ENCODE measurements at places on chromosomes 5 and 9. TPM values are rescaled to one million over a fixed set of nuclear protein-coding genes. Genes with fewer than 3 reads are reported as not detected.

DNA sequence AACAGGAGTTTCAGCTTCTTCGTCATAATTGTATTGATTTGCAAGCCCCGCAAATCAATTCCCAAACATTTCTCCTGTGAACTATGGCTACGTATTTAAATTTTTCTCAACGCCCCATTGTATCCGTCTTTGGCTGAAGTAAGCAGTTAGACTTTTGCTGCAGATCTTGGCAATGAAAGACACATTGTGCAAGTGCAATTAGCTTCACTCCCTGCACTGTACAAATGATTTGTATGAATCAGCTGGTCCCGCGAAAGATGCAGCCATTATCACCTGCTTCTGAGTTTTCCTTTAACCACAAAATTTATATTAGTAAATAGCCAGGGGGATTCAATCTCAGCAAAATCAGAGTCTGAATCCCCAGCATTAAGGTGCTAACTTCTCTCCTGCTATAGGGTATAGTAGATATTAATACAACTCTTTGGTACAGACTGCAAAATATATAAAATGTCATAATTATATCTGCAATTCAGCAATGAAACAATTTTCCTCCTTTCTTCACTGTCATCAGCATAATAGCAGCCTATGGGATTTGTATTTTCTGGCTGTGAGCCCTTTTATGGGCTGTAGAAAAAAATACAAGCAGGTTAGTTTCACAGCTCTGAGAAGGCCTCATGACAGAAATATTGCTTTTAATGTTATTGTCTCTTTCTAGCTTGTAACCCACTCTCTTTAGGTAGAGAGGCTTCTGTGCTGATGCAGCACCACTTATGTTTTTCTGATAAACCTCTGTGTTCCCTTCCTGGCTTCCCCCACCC lies 68.4 kb upstream of the SMARCA2 start:
- DNase-seq: no peak

Gene IRX2
- 5.3 TPM for total RNA-seq

Gene TYRP1
- not detected for total RNA-seq

Gene PPP2CA
- 255 TPM for total RNA-seq

Gene GRHPR
- 217 TPM for total RNA-seq
